ENCODE measurements at places on chromosomes 2 and 18. TPM values are rescaled to one million over a fixed set of nuclear protein-coding genes. Genes with fewer than 3 reads are reported as not detected.

- peak overlapping the region; percentile 72 for H3K27ac ChIP-seq
- H3K4me3 ChIP-seq = peak overlapping the region; percentile 88
- peaks cover 55% of the 10 kb centered on the region for H3K4me1 ChIP-seq
- DNase-seq = peak; percentile 7
These were observed 2.2 kb downstream of the ST3GAL5 start for GRCh38 chr2:85886590-85886989.

DNA sequence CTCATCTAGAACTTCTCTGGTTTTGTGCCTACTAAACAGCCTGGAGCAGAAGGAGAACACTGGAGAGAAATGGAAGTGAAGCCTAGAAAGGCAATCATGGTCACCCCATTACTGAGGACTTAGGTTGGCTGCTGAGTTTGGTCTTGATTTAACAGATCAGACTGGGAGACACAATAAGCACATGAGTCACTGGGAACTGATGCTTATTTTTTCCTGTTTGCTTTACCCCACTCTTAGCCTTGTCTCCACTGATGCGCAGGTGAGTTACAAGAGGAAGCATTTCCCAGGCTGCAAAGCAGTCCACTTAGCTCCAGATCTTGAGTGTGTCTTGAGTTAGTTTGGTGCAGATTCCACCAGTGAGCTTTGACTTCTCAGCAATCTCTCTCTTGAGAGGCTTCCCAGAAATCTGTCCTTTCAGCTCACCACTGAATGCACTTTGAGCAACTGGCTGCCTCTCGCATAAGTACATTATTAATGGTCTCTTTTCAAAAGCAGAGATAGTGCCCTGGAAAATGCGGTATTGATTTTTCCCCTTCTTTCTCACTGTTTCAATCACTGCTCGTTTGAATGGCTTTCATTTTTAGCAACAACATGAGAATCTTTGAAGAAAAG lies 390.2 kb upstream of the SETBP1 start:
- H3K4me1 ChIP-seq = no peaks in the 10 kb centered on the region
- no peaks in the 10 kb centered on the region for H3K36me3 ChIP-seq
- H3K27ac ChIP-seq = no peak overlapping the region

DNA sequence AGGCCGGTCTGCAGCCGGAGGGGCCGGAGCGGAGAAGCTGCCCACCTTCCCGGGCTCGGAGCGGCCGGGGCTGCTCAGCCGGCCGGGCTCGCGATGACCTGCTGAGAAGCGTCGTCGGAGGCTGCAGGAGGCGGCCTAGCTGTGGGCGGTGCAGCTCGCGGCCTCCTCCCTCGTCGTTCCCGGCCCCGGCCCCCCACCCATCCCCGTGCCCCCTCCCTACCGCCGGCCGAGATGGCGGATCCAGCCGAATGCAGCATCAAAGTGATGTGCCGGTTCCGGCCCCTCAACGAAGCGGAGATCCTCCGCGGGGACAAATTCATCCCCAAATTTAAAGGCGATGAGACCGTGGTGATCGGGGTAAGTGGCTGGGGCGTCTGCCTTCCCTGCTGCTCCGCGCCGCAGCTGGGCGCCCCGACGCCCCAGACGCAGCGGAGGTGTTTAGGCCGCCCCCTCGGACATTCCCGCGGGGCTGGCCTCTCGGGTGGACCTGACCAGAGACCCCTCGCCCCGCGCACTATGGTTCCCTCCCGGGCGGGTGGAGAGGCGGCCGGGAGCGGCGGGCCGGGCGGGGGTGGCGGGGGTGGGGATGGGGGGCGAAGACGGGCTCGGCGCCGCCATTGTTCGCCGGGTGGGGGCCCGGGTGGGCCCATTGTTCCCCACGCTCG lies 492 bp downstream of the KIF5C start:
- peaks cover 15% of the 10 kb centered on the region for H3K4me1 ChIP-seq
- peaks cover 7% of the 10 kb centered on the region for H3K36me3 ChIP-seq
- peaks cover 14% of the 10 kb centered on the region for H3K27me3 ChIP-seq

DNA sequence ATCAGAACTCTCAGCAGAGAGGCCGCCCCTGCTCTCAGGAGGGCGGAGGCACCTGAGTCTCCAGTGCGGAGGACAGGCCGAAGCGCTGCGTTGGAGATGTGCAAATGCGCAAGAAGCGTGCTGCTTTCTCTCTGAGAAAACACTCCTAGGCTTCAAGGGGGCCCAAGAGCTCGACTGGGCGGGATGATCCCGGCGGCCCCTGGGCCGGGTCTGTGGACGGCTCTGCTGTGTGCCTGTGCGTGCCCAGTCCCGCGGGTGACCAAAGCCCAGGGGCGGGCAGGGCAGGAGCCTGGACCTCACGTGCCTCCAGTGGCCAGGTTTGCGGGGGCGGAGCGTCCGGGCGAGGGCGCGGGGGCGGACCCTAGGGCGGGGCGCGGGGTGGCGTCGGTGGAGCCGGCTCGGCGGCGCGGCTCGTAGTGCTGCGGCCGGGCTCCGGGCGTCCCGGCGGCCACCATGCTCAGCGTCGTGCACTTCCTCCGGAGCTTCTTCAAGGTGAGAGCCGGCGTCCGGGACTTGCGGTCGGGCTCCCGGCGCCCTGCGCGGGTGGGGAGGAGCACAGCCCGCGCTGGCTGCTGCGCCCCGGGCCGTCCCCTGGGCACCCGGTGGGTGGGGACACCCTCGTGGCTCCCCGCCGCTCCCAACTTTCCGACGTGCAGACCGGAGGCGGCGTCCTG lies at the start of gene ARHGEF4:
Gene ARHGEF4 (plus strand): TSS at position 414 of the 674 bp plus-strand sequence. CDS start 40 bp downstream, at position 454.
- no peak within 1 kb of the TSS for H3K27ac ChIP-seq
- no peaks in the 10 kb centered on the region for H3K4me1 ChIP-seq
- no peak within 1 kb of the TSS for H3K4me3 ChIP-seq
- no peaks in the 10 kb centered on the region for H3K36me3 ChIP-seq
- peak; percentile 18 for DNase-seq
- peaks cover 46% of the 10 kb centered on the region for H3K27me3 ChIP-seq

DNA sequence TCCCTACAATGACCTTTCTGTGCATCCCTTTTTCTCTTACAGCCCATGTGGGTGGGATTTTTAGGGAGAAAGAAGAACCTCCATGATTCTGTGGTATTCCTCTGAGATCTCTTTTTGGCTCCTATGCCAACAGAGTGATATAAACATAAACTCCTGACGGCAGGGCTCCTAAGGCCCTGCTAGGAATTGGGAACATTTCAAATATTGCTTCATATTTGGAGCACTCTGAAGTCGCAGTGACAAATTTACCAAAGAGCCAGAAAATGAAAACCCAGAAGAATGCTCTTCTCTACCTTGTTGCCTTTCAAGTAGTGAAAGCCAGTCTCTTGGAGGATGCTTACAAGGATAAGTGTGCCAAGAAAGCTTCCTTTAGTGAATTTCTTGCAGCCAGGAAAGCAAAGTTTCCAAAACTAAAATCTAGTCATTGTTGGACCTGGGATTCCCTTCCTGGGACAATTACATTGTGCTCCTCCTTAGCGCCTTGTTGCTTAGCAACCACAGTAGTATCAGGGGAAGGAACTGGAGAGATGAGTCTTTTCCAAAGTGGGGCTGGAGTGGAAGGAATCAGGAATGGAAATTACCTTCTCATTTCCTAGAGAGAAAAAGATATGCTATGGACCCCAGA lies 7.3 kb upstream of the SETBP1 start:
- peaks cover 37% of the 10 kb centered on the region for H3K27me3 ChIP-seq
- no peaks in the 10 kb centered on the region for H3K36me3 ChIP-seq
- no peak overlapping the region for H3K27ac ChIP-seq
- peaks cover 11% of the 10 kb centered on the region for H3K4me1 ChIP-seq

DNA sequence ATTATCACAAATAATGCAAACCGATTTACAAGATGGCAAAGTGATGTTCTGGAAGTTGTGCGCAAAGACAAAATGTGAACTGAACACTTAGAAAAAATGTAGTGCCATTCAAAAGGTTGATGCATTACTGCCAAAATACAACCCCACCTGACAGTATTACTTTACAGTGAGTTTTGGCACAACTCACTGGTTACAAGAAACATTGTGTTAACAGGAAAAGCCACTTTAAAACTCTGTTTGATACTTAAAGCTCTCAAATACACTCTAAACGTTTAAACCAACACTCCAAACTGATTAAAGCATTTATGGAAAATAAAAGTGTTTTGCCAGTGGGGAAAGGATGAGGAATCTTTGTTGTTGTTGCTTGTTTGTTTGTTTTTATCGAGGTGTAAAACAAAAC lies 173.4 kb upstream of the SATB2 start:
- H3K4me3 ChIP-seq = no peak overlapping the region
- H3K27me3 ChIP-seq = peaks cover 3% of the 10 kb centered on the region
- H3K4me1 ChIP-seq = no peaks in the 10 kb centered on the region
- no peak for DNase-seq
- no peak overlapping the region for H3K27ac ChIP-seq
- H3K36me3 ChIP-seq = no peaks in the 10 kb centered on the region

- no peak overlapping the region for H3K27ac ChIP-seq
- H3K36me3 ChIP-seq = no peaks in the 10 kb centered on the region
These were observed 282.2 kb downstream of the CYP26B1 start for GRCh38 chr2:71865391-71865965.

- peak; percentile 62 for DNase-seq
- no peaks in the 10 kb centered on the region for H3K27me3 ChIP-seq
- H3K36me3 ChIP-seq = peaks cover 1% of the 10 kb centered on the region
- peaks cover 84% of the 10 kb centered on the region for H3K4me1 ChIP-seq
These were observed 151.7 kb upstream of the ITGA4 start for GRCh38 chr2:181305301-181306123.

DNA sequence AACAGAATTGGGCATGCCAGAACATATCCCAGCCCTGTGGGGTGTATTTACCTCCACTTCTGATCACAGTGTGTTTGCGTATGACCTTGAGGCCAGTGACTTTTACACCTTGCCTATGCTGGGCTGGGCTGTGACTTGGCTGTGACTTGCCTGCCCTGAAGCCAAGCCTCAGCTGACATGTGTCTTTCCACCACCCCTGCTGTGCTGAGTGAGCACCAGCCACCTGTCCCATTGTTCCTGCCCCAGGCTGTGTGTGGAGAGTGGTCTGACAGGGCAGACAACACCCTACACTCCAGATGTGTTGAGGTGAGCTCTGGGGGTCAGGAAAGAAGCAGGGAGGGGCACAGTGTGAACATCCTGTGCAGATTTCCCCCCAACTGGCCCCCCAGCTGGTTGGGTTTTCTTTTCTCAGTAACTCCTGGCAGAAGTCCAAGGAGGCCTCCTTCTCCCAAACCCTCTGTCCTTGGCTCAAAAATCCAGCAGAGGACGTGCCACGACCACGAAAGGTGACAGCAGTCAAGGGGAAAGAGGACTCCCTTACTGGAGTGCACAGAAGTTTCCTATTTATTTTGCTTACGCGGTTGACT lies 5.1 kb upstream of the STEAP3 start:
- no peak overlapping the region for H3K4me3 ChIP-seq
- H3K27ac ChIP-seq = no peak overlapping the region
- no peaks in the 10 kb centered on the region for H3K4me1 ChIP-seq
- DNase-seq = no peak

- no peak overlapping the region for H3K4me3 ChIP-seq
- DNase-seq = no peak
- peaks cover 21% of the 10 kb centered on the region for H3K4me1 ChIP-seq
- H3K27me3 ChIP-seq = peaks cover 5% of the 10 kb centered on the region
- H3K36me3 ChIP-seq = no peaks in the 10 kb centered on the region
- no peak overlapping the region for H3K27ac ChIP-seq
These were observed 2.6 kb upstream of the RNU2-63P start for GRCh38 chr2:88018909-88019308.

DNA sequence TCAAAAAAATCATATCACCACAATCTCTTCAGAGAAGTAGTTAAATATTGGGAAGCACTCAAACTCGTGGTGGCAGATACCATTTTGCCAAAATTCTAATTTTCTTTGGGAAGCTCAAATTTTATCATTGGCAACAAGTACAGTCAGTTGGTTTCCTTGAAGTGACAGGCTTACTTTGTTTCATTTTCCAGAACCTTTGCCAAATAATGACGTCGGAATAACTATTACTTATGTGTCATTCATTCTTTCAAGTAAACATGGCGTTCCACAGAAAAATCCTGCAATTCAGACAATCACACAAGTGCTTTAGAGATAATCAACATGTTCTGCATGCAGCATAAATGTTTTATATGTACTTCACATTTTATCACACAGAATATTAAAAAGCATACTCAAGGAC lies 5.4 kb downstream of the TTLL4 start:
- peaks cover 19% of the 10 kb centered on the region for H3K36me3 ChIP-seq
- H3K4me3 ChIP-seq = no peak overlapping the region
- H3K27me3 ChIP-seq = no peaks in the 10 kb centered on the region
- H3K27ac ChIP-seq = no peak overlapping the region
- peaks cover 32% of the 10 kb centered on the region for H3K4me1 ChIP-seq

- H3K4me3 ChIP-seq = no peak overlapping the region
- H3K27ac ChIP-seq = no peak overlapping the region
- no peaks in the 10 kb centered on the region for H3K4me1 ChIP-seq
These were observed 343.5 kb upstream of the NT5C1B start for GRCh38 chr2:18932853-18933252.

The SDC1 gene
- 0.26 TPM for total RNA-seq

The KANSL1L gene
- total RNA-seq = 3.6 TPM

DNA sequence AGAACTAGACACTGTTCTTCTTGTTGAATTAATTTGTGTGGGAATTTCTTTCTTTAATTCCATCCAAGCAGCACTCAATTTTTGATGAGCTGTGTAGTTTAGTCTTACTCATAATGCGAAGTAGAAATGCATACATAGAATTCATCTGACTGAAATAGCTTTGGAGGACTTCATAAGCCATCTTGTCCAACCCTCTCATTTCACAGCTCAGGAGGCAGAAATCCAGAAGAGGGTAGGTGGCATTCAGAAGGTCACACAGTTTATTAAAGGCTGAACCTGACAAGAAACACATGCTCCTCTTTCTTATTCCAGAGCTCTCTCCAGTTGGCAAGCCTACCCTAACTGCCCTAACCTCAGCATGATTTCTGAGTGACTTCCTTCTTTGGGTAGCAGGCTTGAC lies 169.2 kb upstream of the NOSTRIN start:
- DNase-seq = no peak
- H3K4me3 ChIP-seq = no peak overlapping the region
- no peak overlapping the region for H3K27ac ChIP-seq
- no peaks in the 10 kb centered on the region for H3K4me1 ChIP-seq
- H3K36me3 ChIP-seq = no peaks in the 10 kb centered on the region
